Fibroblast of the aortic adventitia (primary cell): ENCODE measurements at places on chromosomes 13 and 19. TPM values are rescaled to one million over a fixed set of nuclear protein-coding genes. Genes with fewer than 3 reads are reported as not detected.

DNA sequence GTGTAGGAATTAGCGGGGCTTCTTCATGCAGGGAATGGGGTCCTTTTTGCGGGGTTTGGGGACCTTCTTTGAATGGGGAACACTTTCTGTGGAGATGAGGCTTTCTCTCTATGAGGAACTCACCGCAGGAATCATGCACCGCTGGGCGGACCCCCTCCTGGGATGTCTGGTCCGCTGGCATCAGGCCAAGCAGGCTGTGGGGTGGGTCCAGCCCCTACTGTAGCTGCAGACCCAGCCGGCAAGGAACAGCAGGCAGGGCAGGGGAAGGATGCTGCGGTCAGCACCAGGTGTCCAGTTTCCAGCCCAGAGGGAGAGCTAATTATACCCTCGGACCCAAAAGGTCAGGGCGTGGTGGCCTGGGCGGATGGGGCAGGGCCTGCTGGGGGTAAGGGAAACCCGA lies 1.8 kb downstream of the MYBPC2 start:
- no peak for DNase-seq

GRCh38 chr19:12126707-12127106 lies 13.4 kb downstream of the ZNF20 start:
- DNase-seq = peak; percentile 13

- DNase-seq = peak; percentile 65
Measured at GRCh38 chr19:39410017-39410830, 2.2 kb upstream of the PLEKHG2 start.

LGALS7B gene
- not detected in 2 replicates for total RNA-seq

ZNF776 gene
- total RNA-seq = 8.1 and 12.1 TPM in 2 replicates

LINGO3 gene
- total RNA-seq = not detected in 2 replicates

TUBB4A gene
- total RNA-seq = 0.41 TPM in 1 of 2 replicates, not detected in the other
